ENCODE measurements at places on chromosomes 2 and 18.
A peak's percentile ranks its signal among the peaks of the same experiment; 100 is the strongest.

DNA sequence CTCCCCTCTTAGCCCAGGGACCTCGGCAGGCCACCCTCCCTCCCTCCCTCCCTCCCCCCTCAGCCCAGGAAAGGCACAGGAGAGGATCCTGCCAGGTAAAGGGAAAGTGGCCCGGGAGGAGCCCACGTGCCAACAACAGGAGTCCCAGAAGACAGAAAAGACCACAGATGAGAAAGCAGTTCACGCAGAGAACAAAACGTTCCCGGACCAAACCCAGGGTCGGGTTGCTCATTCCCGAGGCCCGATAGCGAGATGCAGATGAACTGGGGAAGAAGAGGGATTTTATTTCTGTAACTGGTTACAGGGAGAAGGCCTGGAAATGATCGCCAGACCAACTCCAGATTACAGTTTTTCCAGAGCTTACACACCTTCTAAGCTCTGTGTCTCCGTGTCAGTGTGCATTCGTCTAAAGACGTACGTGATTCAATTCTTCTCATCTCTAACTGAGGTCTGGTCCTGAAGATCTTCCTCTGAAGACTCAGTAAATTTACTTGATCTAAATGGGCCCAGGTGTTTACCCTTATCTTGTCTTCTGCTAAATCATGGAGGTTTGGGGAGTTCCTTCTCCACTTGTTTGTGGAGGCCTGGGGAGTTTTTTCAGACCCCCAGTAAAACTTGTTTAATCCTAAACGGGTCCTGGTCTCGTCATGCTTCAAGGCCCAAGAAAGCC lies 807 bp upstream of the NEU4 start:
- DNase-seq = peak; percentile 66
- no peak overlapping the region for H3K4me3 ChIP-seq
- peaks cover 17% of the 10 kb centered on the region for H3K27me3 ChIP-seq
- H3K4me1 ChIP-seq = peaks cover 10% of the 10 kb centered on the region
- no peaks in the 10 kb centered on the region for H3K36me3 ChIP-seq

DNA sequence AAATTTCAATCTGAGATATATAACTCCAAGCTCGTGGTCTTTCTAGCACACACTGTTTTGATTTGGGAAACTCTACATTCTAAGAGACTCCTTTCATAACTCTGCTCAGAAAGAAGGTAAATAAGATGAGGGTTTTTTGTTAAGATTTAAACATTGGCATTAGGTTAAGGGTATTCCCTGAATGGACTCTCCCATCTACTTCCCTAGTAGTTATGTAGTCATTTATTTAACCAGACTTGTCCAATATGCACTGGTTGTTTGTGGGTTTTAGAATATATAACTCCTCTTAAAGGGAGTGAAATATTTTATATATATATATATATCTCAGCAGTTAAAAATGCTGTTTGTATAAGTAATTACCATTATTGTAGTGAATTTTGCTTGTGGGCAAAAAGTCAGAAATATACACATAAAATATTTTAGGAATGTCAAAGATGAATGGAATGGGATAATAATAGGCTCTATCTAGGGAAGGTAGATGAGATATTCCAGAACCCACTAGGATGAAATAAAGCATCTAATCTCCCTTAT lies 61.5 kb upstream of the WDR75 start:
- no peaks in the 10 kb centered on the region for H3K27me3 ChIP-seq
- no peak for DNase-seq
- no peak overlapping the region for H3K4me3 ChIP-seq
- no peaks in the 10 kb centered on the region for H3K36me3 ChIP-seq
- no peaks in the 10 kb centered on the region for H3K4me1 ChIP-seq

DNA sequence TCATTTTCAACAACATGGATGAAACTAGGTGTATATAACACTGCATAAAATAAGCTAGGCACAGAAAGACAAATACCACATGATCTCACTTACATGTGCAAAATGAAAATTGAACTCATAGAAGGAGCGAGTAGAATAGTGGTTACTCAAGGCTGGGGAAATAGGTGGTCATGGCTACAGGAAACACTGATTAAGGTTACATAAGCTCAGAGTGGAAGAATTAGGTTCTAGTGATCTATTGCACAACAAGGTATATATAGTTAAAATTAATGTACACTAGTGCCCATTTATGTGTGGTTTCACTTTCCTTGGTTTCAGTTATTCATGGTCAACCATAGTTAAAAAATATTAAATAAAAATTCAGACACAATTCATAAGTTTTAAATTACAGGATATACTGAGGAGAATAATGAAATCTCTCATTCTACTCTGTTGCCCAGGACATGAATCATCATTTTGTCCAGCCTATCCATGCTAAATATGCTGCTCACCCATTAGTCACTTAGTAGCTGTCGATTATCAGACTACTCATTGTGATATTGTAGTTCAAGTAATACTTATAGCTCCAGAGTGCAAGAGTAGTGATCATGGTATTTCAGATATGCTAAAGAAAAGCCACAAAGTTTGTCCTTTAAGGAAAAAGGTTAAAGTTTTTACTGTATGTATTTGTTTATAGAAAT lies 1530.9 kb upstream of the LRRTM1 start:
- H3K27ac ChIP-seq = no peak overlapping the region
- no peaks in the 10 kb centered on the region for H3K36me3 ChIP-seq
- no peaks in the 10 kb centered on the region for H3K4me1 ChIP-seq
- no peak for DNase-seq
- H3K4me3 ChIP-seq = no peak overlapping the region
- no peaks in the 10 kb centered on the region for H3K27me3 ChIP-seq

DNA sequence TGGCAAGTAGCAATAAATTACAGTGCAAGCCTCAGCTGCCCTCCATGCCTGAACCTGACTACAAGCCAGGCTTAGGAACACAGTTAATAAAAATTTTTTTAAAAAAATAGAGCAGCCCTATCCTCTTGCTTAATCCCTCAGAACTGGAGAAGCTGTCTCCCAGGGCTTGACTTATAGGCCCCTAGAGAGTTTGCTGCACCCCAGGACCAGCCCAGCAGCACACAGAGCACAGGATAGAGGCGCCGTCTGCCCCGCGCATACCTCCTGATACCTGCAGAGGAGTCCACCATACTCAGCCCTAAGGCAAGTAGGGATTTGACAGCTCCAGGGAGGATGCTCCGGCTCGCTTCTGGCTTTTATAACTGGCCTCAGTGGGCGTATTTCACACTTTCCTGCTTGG lies 548.6 kb upstream of the RAB6C start:
- no peaks in the 10 kb centered on the region for H3K27me3 ChIP-seq
- H3K4me1 ChIP-seq = no peaks in the 10 kb centered on the region
- H3K27ac ChIP-seq = no peak overlapping the region

DNA sequence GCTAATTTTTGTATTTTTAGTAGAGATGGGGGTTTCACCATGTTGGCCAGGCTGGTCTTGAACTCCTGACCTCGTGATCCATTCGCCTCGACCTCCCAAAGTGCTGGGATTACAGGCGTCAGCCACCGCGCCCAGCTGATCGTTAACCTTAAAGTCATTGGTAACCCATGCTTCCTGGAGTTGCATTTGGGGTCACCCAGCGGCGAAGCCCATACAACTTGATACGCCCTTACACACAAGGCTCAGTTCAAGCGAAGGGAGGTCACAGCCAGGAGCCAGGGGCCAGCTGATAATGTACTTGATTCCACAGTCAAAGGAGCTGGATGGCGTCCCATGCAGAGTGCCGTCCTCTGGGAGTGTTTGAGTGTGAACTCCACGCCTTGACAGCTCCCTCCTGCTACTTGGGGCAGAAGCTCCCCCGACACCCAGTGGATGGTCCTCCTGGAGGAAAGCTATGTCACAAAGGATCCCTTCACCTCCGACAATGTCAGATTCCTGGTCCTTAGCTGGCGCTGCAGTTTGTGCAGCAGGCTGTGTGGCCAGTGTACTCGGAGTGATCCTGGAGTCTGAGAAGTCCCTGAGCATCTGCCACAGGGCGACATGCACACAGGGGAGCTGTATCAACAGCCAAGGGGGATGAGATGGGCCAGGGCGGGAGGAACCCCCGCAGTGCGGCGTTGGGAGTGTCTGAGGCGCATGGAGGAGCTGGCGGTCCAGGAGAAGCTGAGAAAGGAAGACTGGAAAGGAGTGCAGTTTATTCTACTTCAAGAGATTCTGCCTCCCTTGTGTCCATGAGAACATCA lies 7.9 kb downstream of the CLHC1 start:
- H3K4me1 ChIP-seq = no peaks in the 10 kb centered on the region
- peaks cover 22% of the 10 kb centered on the region for H3K36me3 ChIP-seq

DNA sequence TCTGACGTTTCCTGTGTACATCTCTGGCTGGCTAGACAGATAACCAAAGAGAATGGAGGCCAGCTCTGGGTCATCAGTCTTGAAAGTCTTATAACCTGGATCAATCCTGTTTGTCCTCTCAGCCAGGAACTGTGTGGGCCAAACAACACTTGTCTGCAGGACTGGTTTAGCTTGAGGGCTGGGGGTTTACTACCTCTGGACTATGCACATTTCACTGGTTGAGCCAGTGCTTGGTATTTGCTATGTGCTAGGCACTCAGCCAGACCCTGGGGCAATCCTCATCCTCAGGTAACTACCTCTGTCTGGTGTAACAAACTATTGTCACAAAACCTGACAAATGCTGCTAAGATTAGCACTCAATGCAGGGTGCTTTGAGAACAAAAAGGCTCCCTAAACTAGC lies 169.7 kb downstream of the HAUS1 start:
- no peak for DNase-seq
- H3K4me1 ChIP-seq = no peaks in the 10 kb centered on the region
- no peak overlapping the region for H3K27ac ChIP-seq
- no peaks in the 10 kb centered on the region for H3K36me3 ChIP-seq
- no peaks in the 10 kb centered on the region for H3K27me3 ChIP-seq

GRCh38 chr2:167607211-167607610 lies 640.2 kb downstream of the STK39 start:
- H3K27me3 ChIP-seq = no peaks in the 10 kb centered on the region
- DNase-seq = no peak
- no peaks in the 10 kb centered on the region for H3K4me1 ChIP-seq
- H3K4me3 ChIP-seq = no peak overlapping the region
- no peak overlapping the region for H3K27ac ChIP-seq

DNA sequence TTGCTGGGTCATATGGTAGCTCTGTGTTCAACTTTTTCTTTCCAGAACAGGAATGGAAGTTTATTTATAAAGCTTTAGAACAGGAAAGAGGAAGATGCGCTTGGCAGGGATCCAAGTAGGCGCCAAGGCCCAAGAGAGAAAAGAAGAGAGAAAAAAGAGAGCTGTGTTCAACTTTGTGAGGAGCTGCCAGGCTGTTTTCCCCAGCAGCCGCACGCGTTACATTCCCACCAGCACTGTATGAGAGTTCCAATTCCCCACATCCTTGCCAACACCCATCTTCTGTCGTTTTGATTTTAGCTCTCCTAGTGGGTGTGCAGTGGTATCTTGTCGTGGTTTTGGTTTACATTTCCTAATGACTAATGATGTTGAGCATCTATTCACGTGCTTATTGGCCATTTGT lies 51.4 kb downstream of the KCNF1 start:
- no peak overlapping the region for H3K27ac ChIP-seq
- H3K4me3 ChIP-seq = no peak overlapping the region
- H3K27me3 ChIP-seq = no peaks in the 10 kb centered on the region
- DNase-seq = no peak
- no peaks in the 10 kb centered on the region for H3K36me3 ChIP-seq

Measured in endodermal cell (in vitro differentiated cells).